ENCODE measurements at places on chromosomes 12 and 14.
A peak's percentile ranks its signal among the peaks of the same experiment; 100 is the strongest.

DNA sequence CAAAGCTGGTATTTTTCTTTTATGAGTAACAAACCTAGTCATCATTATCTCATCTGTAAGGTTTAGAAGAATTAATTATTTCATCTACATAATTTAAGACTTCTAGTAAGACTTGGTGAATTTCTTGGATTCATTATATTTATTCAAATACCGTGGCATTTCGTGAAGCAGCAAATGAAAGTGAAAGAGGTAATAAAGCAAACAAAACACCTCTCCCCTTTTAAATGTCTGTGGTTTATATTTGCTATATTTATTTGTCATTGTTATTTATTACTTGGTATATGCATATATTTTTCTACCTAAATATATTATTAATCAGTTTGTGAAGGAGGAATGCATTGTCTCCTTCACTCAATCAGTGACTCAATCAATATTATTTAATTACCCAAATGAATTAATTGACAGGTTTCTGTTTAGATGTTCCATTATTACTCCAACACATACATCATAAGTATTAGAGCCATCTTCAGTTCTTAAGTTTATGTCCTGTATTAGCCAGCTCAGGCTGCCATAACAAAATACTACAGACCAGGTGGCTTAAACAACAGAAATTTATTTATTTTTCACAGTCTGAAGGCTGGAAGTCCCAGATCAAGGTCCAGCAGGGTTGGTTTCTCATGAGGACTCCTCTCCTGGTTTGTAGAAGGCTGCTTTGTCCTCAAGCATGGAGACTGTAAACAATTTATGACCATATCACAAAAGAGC, 6.6 kb downstream of the CFAP54 start:
- DNase-seq, result no peak

GRCh38 chr14:99389174-99389826, 91.4 kb downstream of the SETD3 start:
- DNase-seq, result no peak

GRCh38 chr14:88029500-88029899, 24.6 kb downstream of the GPR65 start:
- DNase-seq, result no peak

DNA sequence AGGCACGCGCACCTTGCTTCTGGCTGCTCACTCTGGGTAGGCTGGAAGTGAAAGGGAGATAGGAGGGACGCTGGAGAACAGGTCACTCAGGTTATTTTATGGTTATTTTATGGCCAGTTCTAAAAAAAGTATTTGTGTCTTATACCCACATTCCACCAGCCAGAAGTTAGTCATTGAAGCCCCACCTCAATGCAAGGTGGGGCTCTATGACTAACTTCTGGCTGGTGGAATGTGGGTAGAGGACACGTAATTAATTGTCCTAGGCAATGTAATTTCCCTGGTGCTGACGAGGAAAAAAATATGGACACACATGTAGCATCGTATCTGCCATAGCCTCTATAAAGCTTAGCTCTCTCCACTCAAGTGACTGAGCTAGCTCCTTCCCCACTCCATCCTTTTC, 104.9 kb downstream of the PDZRN4 start:
- no peak for DNase-seq

GRCh38 chr14:20219033-20219432, 4.5 kb upstream of the OR11H6 start:
- no peak for DNase-seq

- DNase-seq, result no peak
Measured at GRCh38 chr14:33734387-33734786, 216.5 kb downstream of the EGLN3 start.

- no peak for DNase-seq
Measured at GRCh38 chr14:91228112-91229004, 16.1 kb downstream of the GPR68 start.

GRCh38 chr12:94753036-94753679, 102.8 kb upstream of the TMCC3 start:
- no peak for DNase-seq

DNA sequence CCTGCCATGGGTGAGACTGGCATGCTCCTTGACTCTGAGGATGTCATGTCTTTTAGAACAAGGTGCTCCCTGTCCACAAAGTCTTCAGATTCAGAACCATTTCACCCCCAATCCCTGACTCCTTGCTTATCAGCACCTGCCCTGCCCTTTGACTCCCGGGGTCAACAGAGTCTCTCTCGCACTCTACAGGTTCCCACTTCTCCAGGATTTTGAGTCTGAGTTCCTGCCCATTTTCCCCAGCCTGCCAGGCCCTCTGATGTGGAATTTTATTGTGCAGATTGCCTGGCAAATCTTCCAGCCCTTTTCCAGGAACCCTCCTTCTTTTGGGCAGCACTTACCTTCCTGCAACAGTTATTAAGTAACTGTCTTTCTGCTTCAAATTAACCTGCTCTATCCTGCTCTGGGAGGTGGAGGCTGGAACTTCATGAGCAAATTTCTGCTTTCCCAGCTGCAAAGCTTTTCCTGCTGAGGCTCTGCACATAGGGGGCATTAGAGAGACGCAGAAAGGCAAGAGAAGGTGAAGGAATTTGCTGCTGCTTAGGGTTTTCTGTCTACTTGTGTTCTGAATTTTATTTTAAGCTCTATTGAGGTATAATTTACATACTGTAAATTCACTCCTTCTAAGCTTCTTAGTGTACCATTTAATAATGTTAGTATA, 259.1 kb downstream of the PCNX1 start:
- peak; percentile 41 for DNase-seq

- DNase-seq, result no peak
Measured at GRCh38 chr12:127582074-127582473, 684.9 kb upstream of the TMEM132C start.

DNA sequence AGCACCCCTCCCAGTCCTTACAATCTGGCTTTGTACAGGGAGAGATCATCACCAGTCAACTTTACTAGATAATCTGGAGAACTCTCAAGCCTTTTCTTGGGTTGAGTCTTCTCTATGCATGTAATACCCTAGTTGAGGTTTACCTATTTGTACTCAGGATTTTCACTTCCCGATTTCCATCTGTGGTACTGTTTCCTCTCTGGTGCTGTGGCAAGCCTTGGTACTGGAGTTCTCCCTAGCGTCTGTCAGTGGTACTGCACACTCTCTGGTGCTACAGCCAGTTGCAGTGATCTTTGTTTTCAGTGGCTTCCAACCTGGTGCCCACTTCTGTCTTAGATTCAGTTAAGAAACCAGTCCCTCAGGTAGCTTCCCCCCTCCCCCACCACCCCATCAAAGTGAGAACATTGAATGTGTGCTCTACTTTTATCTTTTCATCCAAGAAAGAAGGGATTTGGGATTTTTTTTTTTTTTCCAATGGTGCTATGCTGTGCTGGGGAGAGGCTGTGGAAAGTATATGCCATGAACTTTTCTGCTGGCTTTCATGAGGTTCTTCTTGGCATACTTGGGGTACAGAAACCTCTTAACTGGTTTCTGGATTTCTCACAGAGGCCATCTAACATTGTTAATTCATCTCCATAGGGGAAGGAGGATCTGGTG, 69.4 kb upstream of the EVL start:
- DNase-seq, result no peak

DNA sequence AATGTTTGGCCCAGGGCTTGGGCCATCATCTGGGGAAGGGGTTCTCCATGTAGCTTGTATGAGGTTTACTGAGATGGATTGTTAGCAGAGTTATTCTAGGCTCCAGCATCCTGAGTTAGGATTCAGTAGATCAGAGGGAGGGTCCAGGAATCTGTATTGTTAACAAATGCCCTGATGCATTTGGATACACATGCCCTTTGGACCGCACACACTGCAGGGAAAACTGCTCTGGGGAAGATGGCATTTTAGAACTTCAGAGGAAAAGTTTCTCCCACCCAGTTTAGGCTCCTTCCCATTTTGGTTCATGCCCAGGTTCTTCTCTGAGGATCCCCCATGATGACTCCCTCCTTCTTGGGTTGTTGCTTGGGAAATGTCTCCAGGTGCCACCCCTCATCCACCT, 193.3 kb downstream of the KTN1 start:
- DNase-seq, result no peak

DNA sequence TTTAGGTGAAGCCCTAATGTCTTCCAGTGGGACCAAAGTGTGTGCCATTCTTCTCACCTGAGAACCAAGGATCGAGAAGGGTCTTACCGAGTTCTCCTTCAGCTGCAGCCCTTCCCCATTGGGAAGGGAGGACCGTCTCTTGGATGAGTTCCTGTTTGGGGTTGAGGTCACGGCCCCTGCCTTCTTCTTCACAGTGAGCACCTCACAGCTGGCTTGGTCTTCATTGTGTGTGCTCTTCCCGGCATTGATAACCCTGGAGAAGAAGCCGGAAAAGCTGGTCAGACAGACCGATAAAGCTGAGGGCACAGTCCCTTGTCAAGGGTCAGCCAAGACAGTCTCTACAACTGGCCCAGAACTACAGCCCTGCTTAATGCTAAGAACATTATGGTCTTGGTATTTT, 102.9 kb downstream of the PPM1H start:
- DNase-seq, result no peak

GRCh38 chr12:54351341-54351740, 12.9 kb downstream of the GPR84 start:
- no peak for DNase-seq

DNA sequence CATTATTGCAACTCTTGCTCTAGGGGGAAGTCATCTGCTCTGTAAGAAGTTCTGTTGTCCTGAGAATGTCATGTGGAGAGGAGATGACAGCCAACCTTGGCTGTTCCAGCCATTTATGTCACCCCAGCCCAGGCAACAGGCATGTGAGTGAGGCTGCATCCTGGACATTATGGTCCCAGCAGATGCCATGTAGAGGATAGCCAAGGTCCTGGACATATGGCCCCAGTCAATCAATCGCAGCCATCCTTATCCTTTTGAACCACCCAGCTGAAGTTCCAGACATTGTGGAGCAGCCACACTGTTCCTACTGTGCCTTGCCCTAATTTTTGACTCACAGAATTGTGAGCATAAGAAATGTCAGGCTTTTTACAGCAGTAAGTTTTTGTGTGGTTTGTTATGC, 84.9 kb downstream of the AVPR1A start:
- no peak for DNase-seq

GRCh38 chr12:106249411-106250135, 1.8 kb upstream of the CKAP4 start:
- no peak for DNase-seq

GRCh38 chr12:121451961-121452339, 52.0 kb downstream of the RNF34 start:
- DNase-seq, result peak; percentile 45

- DNase-seq, result no peak
Measured at GRCh38 chr12:83985084-83985483, 927.5 kb downstream of the SLC6A15 start.

- DNase-seq, result no peak
Measured at GRCh38 chr12:106301241-106301610, 1.3 kb upstream of the TCP11L2 start.

DNA sequence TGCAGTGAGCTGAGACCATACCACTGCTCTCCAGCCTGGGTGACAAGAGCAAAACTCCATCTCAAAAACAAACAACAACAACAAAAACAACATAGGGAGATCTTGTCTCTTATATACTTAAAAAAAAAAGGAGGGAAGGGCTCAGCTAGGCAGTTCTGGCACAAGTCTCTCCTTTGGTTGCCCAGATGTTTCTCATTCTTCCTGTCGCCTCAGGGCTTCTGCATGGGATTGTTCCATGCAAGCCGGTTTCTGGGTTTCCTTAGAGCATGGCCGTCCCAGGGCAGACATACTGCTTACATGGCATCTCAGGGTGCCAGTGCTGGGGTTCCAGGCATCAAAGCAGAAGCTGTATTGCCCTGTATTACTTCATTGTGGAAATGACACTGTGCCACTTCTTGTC, 5.2 kb upstream of the SLC8B1 start:
- no peak for DNase-seq

- no peak for DNase-seq
Measured at GRCh38 chr12:614411-614970, 48.8 kb downstream of the NINJ2 start.

All from skin of body (tissue), 3 donors.